ENCODE measurements at places on chromosomes 7 and 10.

GRCh38 chr10:64394744-64395143 is 873.5 kb downstream of the REEP3 start:
- DNase-seq, result no peak

DNA sequence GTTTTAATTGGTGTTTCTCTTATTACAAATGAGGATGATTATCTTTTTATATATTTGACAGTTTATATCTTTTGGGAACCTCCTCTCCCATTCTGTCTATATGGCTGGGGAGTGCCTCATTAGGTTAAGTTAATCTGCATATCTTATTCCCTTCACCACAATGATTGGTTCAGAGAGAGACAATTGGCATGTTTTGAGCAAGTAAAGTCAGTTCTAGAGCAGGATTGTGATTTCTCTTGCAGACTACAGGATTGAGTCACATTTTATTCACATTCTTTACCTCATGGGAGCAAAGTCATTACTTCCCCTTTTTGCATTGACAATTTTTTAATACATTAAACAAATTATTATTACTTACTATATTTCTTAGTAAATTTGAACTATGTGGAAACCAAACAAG is 345.6 kb downstream of the MDFIC start:
- DNase-seq, result no peak

DNA sequence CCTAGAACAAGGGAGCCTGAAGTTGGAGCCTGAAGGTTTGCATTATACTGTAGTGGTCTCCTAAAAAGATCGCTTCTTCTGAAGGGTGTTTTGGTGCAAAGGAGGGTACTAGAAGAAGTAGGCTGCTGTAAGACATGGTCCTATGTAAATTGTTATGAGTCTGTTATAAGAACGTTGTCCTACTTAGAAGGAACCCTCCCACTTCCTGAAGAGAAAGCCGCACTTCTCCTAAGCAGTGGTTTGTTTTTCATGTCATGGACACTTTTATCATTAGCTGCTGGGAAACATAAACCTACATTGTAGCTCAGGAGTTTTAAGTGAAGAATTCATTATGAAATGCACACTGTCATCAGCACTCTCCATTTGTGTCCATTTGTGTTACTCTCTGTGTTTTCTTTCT is 129.1 kb upstream of the ITGB1 start:
- no peak for DNase-seq

- no peak for DNase-seq
Measured at GRCh38 chr10:78185693-78186055, 152.0 kb downstream of the RPS24 start.

- DNase-seq, result no peak
Measured at GRCh38 chr10:50541921-50542320, 81.8 kb downstream of the SGMS1 start.

GRCh38 chr10:109025172-109025571 is 898.1 kb downstream of the XPNPEP1 start:
- DNase-seq, result no peak

DNA sequence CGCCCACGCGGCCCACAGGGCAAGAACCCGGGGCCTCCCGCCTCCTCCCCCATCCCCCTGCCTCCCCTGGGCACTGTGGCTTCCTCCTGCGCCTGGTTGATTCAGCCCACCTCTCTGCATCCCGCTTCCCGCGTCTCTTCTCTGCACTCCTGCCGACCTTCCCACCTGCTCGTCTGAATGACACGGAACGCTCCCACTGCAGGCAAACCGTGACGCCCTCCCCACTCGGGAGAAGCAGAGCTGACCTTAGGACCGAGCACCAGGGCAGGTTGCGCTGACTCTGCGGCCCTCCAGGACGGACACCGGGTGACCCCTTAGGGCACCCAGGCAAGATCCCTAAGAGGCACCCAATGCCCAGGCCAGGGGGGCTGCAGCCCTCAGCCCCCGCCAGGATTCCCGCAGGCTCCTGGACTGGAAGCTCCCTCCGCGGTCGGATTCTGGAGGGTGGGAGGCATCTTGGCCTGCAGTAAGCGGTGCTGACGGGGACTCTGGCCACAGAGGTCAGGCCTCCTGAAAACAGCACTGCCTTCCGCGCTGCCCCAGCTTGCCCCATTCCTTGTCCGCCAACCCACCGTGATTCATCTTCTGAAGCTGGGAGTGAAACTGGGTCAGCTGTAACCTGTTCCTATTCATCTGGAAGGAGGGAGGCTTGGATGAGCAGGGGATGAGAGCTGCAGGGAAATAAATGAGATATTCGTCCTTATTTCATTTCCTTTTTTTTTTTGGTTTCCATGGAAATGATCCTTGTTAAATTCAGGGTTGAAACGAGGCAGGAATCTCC is 990 bp downstream of the CALML3 start:
- no peak for DNase-seq

Data from stimulated activated CD8-positive, alpha-beta memory T cell treated with anti-CD3 and anti-CD28 coated beads, Interleukin-2, amount 100 ng/mL, for 1 hour (primary cell).